ENCODE measurements at places on chromosomes 7 and 10.

- no peak for DNase-seq
Observed at GRCh38 chr10:47287365-47287802, 12.6 kb upstream of the GDF10 start.

GRCh38 chr10:100872034-100872791 lies 40.5 kb upstream of the SLF2 start:
- DNase-seq = no peak

- no peak for DNase-seq
Observed at GRCh38 chr10:80579181-80579763, 41.6 kb downstream of the SH2D4B start.

- no peak for DNase-seq
Observed at GRCh38 chr7:123994449-123994848, 38.4 kb downstream of the TMEM229A start.

GRCh38 chr7:55018361-55019190 lies at the start of gene EGFR:
EGFR (plus strand) TSS chr7:55019017; CDS start chr7:55019278, 261 bp downstream.
- DNase-seq = no peak

DNA sequence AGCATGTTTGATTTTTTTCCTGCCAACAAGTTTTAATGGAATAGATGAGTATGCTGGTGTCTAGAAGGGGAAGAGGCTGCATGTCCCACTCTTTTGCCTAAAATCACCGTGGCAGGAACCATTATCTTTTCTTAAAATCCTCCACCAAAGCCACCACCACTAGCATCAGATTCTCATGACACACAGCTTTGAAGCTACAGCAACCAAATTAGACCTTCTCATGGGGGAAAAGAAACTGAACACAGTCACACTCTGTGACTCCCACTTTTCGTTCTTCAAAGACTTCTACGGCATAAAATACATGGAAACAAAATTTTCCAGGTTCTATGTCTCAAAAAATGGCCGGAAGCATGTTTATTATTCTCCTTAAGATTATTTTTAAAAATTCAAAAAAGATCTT lies 81.8 kb downstream of the SGMS1 start:
- DNase-seq = no peak

DNA sequence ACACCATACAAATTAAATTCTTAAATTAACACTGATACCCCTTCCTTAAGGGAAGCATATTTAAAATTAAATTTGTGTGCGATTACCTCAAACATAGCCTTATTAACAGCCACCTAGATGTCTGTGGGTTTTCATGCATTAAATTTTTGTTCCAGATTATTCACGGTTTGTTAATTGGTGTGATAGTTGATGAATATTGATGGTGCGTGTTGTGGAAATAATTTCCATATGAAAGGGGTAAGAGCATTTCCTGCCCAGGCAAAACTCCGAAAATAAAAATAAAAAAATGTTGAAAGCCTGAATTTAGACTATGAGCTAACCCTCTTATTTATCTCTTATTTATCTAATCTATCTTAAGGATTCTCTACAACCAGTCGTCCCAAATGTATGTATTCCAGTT lies 679.3 kb upstream of the CELF2 start:
- no peak for DNase-seq

GRCh38 chr10:28845009-28845682 lies 167.8 kb downstream of the BAMBI start:
- DNase-seq = no peak
